Kidney capillary endothelial cell (primary cell): ENCODE measurements at places on chromosomes 5 and 9.

GRCh38 chr5:74539986-74540385, 100.5 kb downstream of the ENC1 start:
- DNase-seq: no peak

GRCh38 chr9:37034305-37034937, 353 bp upstream of the PAX5 start:
- DNase-seq: no peak

DNA sequence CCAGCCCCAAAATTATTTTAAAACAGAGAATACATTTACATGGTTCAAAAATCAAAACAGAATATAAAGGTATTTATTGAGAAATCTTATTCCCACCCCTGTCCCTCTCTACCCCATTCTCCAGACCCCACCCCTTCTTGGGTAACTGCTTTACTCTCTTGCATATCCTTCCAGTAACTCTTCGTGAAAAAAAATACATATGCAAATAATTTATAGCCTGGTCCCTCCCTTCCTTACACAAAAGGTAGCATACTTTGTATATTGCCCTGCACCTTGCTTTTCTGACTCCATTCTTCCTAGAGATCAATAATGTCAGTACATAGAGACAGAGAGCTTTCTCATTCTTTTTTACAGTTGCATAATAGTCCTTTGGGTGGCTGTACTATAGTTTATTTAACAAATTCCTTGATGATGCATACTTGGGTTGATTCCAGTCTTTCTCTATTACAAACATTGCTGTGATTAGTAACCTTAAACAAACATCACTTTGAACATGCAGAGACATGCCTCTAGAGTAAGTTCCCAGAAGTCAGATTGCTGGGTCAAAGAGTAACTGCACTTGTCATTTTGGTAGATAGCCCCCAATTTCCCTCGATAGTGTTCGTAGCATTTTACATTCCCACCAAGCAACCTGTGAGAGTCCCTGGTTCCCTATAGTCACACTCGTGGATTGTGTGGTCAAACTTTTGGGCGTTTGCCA, 47.9 kb downstream of the STOM start:
- DNase-seq: peak; percentile 23

- DNase-seq: no peak
Measured at GRCh38 chr5:149810856-149811255, 80.7 kb downstream of the PPARGC1B start.

DNA sequence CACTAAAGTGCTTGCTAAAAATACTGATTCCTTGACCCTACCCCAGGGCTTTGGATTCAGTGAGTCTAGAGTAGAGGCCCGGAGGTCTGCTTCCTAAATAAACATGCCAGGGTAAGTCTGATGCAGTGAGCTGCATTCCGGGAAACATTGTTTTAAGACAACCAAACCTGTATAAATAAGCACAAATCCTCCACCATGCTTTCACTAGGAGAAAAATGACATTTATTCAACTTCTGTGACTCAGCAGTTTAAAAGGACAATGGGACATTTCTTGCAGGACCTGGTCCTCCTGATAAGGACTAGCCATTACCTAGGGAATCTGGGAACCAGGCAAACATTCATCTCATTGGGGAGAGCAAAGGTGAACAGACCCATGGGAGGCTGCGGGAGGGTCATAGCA, 335.3 kb downstream of the MLLT3 start:
- no peak for DNase-seq

GRCh38 chr5:109917154-109917546, 227.4 kb downstream of the MAN2A1 start:
- DNase-seq: no peak

GRCh38 chr5:74542482-74542881, 98.0 kb downstream of the ENC1 start:
- no peak for DNase-seq

DNA sequence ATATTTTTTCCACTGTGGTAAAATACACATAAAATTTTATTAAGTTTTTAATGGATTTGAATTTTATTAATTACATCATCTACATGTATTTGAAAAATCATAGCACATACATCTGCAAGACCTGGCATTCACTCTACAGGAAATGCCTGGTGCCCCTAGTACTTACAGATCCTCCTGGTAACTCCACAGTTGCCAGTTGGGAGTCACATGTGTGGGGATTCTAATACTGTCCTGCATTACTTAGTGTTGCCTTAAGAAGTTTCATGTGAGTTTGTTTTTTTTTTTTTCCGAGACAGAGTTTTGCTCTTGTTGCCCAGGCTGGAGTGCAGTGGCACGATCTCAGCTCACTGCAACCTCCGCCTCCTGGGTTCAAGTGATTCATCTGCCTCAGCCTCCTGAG, 18.1 kb downstream of the KDM3B start:
- DNase-seq: peak; percentile 11

DNA sequence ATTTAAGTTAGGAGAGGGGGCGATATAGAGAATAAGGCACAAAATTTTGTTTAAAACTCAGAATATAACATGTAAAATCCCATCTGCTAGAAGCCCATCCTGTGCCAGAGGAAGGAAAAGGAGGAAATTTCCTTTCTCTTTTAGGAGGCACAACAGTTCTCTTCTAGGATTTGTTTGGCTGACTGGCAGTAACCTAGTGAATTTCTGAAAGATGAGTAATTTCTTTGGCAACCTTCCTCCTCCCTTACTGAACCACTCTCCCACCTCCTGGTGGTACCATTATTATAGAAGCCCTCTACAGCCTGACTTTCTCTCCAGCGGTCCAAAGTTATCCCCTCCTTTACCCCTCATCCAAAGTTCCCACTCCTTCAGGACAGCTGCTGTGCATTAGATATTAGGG, 18.3 kb downstream of the MOCS2 start:
- no peak for DNase-seq

GRCh38 chr5:143002459-143003327, 232.5 kb downstream of the ARHGAP26 start:
- DNase-seq: peak; percentile 81
